ENCODE measurements at places on chromosomes 2 and 18.

GRCh38 chr2:150480241-150480640 lies 7.2 kb downstream of the RND3 start:
- peak; percentile 30 for DNase-seq

GRCh38 chr2:26581991-26582842 lies 58.9 kb downstream of the CIB4 start:
- no peak for DNase-seq

GRCh38 chr2:165959371-165959770 lies 5.8 kb upstream of the TTC21B start:
- no peak for DNase-seq

DNA sequence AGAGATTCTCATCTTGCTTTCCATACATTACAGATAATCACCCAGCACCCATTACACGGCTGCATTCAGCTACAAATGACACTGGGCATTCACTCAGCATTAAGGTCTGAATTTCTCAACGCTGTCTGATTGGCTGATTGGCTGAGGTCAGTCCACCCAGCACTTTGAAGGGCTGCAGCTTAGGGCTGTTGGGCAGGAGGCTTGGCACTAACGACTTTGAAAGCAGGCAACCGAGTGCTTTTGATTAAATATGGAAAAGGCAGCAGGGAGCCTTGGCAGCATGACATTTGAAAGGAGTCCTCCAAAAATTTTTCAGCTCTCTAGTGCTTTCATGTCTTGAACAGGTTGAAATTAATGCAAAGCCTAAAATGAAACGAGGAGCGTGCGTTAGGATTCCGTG lies 253.0 kb downstream of the DCDC2C start:
- no peak for DNase-seq

- no peak for DNase-seq
These were observed 32.8 kb upstream of the PXDN start for GRCh38 chr2:1777156-1777555.

DNA sequence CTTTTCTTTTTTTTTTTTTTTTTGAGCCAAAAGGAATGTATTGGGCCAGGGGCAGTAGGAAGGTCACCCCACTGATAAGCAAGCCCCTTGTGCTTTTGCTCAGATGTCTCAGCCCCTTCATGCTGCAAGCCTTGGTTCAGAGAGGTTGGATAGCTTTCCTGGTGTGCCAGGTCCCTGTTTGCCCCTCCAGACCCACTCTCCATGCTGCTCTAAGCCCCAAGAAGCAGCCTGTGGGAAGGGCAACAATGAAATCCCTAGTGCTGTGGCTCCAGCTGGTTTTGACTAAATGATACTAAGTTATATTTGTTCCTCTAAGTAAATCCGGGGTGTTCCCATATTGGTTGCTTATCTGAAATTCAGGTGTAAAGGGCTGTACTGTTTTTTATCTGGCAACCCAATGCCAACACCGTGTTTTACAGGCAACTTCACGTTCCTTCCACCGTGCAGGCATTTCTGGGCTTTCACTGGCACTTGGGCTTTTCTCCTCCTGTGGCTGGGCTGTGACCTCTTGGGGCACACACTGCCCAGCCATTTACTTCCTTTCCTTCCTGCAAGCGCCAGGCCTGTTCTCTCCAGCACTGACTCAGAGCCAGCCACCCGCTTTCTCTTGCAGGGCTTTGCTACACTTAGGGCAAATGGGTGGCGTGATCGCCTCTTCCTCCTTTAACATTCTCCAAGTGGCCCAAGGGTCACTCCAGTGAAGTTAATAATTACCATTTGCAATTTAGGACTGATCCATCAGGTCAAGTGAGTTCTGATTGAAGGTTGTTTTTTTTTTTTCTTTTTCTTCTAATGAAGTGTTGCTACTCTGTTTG lies 21.6 kb downstream of the MERTK start:
- no peak for DNase-seq

GRCh38 chr2:181308766-181309515 lies 148.2 kb upstream of the ITGA4 start:
- no peak for DNase-seq

- peak; percentile 96 for DNase-seq
These were observed at the start of gene CYP20A1 for GRCh38 chr2:203238704-203239526. TSS of gene CYP20A1 (plus strand) at chr2:203239018. CDS start at chr2:203239063, 45 bp downstream.

DNA sequence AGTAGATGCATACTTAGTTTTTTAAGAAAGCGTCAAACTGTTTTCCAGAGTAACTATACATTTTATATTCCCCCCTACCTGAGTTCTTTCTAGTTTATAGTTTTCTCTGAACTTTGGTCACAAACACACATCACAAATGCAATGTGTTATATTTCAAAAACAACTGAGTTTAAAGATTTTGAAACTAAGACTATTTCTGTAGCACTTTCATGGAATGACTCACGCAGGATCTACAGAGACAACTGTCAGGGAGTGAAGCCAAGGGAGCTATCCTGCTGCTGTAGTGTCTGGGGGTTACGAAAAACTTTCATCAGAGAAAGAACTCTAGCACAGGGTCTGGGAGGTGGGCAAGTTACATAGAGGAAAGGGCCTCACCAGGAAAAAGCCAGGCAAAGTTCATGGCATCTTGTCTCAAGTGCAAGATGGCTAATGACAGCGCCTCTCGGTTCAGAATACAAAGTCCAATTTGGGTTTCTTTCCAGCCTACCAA lies 66.8 kb downstream of the UXS1 start:
- no peak for DNase-seq

- no peak for DNase-seq
These were observed 138.4 kb upstream of the CCDC68 start for GRCh38 chr18:55097456-55098170.

GRCh38 chr2:174484573-174484972 lies 2.3 kb downstream of the GPR155 start:
- DNase-seq: no peak

GRCh38 chr2:157929871-157930667 lies 53.9 kb upstream of the ACVR1 start:
- no peak for DNase-seq

GRCh38 chr2:226760412-226761194 lies 39.0 kb downstream of the IRS1 start:
- DNase-seq: no peak

GRCh38 chr2:44310287-44310686 lies 35.0 kb downstream of the SLC3A1 start:
- DNase-seq: no peak

DNA sequence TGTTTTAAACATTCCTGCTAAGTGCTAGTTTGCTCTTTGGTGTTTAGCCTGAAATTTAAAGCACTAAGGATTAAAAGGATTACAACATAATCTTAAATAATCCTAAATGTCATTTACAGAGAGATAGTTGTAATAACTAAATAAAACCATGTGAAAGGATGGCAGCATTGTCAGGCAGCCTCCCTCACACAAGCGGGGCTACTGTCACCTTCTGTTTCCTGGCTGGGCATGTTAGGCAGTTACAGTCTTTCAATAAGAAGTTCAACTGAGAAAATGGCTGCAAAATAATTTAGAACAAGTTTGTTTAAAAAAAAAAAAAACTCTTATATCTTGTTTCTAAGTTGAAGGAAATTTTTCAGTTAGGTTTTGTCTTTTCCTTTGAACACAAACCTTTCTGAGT lies 124.9 kb downstream of the ARHGAP15 start:
- no peak for DNase-seq

GRCh38 chr18:59052965-59053820 lies 86.5 kb upstream of the SEC11C start:
- DNase-seq: no peak

GRCh38 chr18:61639886-61640285 lies 252.9 kb downstream of the RNF152 start:
- DNase-seq: no peak

GRCh38 chr2:95122197-95122551 lies 566 bp upstream of the MRPS5 start:
- DNase-seq: no peak

- no peak for DNase-seq
These were observed 99.0 kb upstream of the KLHL14 start for GRCh38 chr18:32871786-32872185.

GRCh38 chr2:176234156-176234555 lies 35.1 kb upstream of the MTX2 start:
- DNase-seq: no peak

- DNase-seq: no peak
These were observed 10.8 kb downstream of the PCBP1 start for GRCh38 chr2:70098032-70098431.

GRCh38 chr2:62036229-62036628 lies 130.8 kb downstream of the COMMD1 start:
- DNase-seq: no peak

GRCh38 chr2:77325395-77325794 lies 196.8 kb downstream of the LRRTM4 start:
- DNase-seq: no peak
